ENCODE measurements at places on chromosomes 4 and X.

DNA sequence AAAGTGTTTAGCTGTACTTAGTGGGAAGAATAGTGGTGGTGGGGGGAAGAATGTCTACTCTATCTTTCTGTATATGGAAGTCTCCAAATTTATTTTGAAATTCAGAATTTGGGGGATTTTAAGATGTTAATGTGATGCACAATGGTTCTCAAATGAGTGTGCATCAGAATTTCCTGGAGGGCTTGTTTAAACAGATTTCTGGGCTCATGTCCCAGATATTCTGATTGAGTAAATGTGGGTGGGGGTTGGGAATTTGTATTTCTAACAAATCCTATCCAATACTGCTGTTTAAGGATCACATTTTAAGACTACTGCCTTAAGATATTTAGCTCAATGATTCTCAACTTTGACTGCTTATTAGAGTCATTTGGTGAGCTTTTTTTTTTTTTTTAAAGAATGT is 15.1 kb upstream of the INTS6L start:
- DNase-seq: no peak

DNA sequence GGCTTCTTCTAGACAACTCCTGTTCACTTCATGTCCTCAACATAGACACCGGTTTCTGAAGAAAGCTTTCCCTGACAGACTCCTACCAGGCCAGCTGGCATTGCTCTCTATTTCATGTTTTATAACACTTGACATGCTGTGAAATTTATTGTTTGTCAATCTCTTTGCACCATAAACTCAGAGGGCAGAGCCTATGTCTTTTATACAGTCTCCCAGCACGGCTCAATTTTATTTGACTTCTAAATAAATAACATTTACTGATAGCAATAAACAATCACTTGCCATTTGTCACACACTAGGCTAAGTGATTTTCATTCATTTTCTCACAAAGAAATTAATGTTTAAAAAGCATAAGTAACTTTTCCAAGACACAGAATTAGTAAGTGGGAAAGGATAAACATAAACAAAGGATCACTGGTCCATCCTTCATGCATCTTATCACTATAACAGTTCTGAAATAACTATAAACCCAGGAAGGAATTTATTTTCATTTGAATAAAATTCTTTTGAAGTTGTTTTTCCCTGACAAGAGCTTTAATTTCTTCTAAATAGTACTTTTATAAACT is 577.6 kb downstream of the TECRL start:
- DNase-seq: no peak

DNA sequence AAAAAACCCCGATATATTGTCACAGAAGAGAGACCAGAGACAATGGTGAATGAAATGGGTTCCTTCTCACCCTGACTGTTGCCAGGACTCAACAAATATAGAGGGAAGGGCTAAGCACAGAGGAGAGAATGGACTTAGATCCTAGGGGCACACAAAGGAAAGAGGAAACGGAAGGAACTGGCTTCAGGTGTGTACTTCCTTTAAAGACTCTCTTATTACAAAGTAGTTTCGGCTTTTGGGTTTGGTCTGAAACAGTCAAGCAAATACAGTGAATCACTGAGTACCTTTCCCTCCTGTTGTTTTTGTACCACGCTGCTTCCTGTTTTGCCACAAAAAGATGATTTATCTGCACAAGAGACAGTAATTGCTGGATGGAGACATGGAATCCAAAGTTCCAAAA is 46.1 kb upstream of the S100G start:
- DNase-seq: no peak

GRCh38 chr4:80184825-80185756 is 12.2 kb upstream of the PRDM8 start:
- no peak for DNase-seq

DNA sequence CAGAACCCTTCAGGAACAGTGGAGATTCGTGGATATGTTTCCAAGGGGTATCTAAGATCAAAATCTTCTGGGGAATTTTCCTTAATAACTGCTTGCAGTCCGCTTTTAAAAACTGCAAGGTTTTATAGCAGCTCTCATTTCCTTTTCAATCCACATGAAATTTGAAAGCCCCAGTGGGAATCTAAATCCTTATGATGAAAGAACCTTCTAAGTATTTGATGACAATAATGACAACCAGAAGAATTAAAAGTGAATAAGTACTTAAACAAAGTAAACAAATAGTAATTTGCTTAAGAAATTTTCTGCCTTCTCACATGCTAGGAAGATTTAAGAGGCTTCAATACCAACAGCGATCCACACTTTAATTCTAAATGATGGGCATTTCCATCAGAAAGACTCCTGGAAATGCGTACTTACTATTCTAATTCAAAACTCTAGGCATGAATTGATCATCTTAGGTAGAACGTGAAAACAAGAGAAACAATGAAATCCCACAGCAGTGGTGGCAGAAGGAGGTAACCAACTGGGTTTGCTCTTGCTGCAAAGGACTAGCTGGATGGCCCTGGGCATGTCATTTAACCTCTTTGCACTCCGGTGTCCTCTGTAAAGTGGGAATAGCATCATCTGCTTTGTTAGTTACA is 37.6 kb upstream of the S100G start:
- no peak for DNase-seq

- DNase-seq: no peak
Measured at GRCh38 chrX:2697741-2698299, 6.7 kb downstream of the CD99 start.

DNA sequence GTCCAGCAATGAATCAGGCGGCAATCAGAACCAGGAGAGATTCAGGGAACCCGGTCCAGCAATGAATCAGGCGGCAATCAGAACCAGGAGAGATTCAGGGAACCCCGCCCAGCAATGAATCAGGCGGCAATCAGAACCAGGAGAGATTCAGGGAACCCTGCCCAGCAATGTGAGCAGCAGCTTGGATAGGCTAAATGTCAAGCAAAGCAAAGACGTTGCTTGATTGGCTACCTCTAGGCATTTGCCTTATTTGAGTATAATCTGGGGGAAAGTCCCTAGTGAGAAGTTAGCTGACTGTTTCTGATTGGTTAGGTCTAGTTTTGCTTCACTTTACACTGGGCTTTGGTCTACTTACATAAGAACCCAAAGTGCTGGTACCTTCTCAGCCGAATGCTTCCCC is 1212.2 kb upstream of the TENM3 start:
- no peak for DNase-seq

- no peak for DNase-seq
Measured at GRCh38 chr4:79688691-79689090, 280.7 kb upstream of the GK2 start.

DNA sequence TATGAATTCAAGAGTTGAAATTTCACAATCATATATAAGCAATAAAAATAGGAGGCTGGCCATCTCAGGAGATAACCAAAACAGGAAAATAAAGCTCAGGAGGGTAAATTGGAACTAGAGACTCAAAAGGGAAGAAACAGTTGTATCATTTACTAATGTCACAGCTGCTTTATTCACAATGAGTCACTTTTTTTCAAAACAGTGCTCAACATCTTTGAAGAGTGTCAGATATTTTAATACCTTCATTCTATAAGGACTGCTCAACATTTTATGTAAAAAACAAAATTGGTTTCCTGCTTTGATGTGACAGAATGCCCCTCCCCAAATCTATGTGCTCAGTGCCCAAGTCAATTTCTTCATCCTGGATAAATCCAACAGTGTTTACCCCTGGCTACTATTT is 97.7 kb downstream of the DDX60 start:
- no peak for DNase-seq

DNA sequence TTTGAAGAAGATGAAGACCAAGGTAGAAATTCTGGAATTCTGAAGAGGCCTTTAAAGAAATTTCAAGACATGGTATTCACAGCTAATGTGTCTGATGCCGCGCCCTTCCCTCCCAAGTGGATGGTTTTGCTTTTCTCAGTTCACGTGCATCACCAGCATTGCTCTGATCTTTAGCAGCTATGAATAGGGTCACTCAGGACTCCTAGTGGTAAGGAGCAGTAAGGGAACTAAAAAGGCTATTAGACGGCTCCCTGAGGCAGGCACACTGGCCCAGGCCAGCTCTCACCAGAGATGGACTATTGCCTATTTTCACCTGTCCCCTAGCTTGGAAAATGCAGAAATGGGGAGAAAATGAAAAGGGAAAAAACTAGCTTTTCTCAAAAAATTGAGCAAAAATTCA is 447.5 kb upstream of the RASGEF1B start:
- DNase-seq: no peak

DNA sequence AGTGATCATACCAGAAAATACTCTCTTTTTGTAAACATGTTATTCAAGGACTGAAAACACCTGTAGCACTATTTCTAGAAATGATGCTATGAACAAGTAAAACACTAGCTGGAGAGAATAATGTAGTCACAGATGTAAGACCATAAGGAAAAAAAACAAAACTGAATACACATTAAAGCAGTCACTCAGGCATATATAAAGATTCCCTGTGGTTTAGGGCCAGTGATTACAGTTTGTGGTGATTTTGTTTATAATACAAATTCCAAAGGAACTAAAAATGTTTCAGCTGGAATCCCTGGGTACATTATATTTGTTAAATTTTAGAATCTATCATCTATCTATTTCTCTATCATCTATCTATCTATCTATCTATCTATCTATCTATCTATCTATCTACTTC is 777.8 kb upstream of the FRG1 start:
- no peak for DNase-seq

- DNase-seq: no peak
Measured at GRCh38 chrX:151153086-151153485, 23.3 kb upstream of the GPR50 start.

DNA sequence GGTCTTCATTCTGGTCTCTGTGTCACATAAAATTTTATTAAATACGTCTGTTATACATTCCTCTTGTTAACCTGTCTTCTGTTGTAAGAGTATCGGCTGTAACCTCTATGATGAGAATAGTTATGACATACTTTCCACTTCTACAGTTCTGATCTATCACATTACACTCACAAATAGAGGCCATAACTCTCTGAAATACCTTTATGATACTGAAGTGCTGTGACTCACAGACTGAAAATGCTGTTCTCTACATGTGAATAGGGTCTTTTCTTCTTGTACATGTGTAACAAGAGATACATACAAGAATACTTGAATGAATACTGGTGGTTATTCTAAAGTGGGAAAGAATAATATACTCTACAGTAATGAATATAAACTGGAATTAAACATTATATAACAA is 1047.6 kb downstream of the TECRL start:
- no peak for DNase-seq

DNA sequence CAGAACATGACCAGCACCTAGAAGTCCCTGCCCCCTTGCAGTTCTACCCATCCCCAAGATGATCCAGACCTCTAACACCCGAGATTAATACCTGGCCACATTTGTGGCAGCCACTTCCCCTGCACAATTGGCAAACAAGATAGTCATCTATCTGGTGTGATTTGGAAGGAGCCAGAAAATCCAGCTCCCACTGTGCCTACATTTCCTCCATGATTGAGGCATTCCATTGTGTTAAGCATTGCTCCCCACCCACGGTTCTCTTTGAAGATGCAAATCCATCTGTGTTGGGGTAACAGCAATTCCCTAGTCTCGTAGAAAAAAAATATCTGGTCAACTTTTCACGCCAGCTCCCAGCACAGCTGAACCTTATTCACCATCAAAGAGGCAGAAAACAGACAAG is 405.0 kb downstream of the BCOR start:
- no peak for DNase-seq

- DNase-seq: no peak
Measured at GRCh38 chr4:19496756-19497155, 754.9 kb upstream of the SLIT2 start.

DNA sequence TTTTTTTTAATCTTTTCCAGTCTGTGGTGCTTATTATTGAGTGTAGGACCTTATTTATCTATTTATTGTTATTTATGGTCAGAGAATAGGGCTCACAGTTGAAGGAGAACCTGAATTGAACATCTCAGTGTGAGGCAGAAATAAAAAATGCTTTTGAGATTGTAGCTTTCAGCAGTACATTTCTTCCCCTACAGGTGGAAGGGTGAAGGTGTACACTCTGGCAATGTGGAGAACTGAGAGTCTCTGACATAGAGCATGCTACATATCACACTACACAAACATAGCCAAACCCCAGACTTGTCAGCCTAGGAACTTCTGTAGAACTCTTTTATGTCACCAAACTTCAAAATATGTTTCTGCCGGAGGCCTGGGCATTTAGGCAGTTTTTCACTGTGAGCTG is 140.2 kb downstream of the STIM2 start:
- no peak for DNase-seq

GRCh38 chrX:3393581-3394111 is 47.2 kb upstream of the MXRA5 start:
- no peak for DNase-seq

GRCh38 chr4:23297327-23297726 is 592.5 kb downstream of the PPARGC1A start:
- no peak for DNase-seq

DNA sequence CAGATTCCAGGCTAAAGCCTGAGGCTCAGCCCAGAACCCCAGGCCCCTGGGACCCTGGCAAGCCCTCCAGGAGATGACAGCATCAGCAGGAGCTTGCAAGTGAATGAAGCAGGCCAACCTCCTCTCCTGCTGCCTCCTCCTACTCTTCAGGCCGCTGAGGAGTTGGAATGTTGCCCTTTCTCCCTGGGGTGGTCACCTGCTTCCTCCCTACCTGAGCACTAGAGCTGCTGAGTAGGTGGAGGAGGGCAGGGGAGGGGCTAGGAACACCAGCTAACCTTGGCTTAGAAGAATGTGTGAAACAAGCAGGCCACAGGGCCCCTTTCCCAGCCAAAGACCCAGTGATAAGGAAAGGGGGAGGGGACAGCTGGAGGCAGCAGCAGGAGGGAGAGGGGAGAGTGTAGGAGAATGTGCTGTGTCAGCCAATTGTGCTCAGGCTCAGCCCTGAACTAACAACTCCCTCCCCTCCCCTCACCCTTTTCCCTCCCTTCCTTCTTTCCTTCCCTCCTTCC is 58.0 kb downstream of the PJA1 start:
- DNase-seq: no peak

DNA sequence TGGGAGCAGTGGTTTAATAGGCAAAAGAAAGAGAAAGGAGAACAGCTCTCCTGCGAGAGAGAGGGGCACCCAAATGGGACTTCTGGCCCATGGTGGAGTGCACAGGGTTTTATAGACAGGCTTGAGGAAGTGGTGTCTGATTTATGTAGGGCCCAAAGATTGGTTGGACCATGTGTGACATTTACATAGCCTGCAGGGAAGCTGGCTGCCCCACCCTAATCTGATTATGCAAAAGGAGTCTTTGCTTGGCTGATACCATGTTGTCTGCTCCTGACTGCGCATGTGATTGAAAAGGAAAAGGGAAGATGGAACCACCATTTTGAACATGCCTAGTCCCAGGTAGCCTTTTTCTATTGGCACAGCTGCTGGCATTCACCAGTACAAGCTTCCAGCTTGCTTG is 100.0 kb upstream of the DIPK2B start:
- DNase-seq: no peak

DNA sequence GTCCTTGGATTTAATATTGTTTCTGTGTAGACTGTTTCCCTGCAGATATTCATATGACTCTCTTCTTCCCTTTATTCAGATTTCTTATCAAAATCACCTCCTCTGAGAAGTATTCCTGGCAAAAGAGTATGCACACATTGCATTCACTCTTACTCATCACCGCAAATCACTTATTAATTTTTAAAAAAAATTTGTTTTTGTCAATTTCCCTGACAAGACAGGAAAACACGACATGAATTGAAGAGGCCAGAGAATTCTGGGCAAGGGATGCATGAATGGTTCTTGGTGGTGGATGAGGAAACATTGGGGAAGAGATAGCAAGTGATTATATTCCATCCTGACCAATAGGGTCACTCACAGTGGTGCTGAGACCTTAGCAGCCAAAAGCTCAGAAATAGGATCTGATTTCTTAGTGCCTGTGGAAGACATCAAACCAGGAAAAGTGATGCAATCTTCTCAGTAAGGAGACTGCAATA is 522.5 kb upstream of the AGA start:
- DNase-seq: no peak
